ENCODE measurements at places on chromosomes 6 and 20.

DNA sequence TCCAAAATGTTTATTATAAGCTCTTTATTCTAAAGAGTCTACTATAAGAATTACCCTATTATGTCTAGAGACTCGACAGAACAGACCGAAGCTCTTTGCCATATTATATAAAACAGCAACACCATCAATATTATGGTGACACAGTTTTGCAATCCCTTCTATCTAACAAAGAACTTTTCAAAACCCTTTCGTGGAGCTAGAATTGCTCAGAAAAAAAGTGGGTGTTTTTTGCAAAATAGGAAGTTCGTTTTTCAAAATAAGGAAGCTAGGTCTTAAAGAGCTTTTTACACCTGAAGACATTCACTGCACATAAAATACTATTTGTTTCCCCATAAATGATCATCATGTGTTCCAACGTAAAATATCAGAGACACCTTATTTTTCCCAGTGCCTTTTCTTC is 240.0 kb downstream of the FOXC1 start:
- DNase-seq, result no peak

- DNase-seq, result no peak
These were observed 91.3 kb downstream of the SHLD1 start for GRCh38 chr20:5841522-5841921.

DNA sequence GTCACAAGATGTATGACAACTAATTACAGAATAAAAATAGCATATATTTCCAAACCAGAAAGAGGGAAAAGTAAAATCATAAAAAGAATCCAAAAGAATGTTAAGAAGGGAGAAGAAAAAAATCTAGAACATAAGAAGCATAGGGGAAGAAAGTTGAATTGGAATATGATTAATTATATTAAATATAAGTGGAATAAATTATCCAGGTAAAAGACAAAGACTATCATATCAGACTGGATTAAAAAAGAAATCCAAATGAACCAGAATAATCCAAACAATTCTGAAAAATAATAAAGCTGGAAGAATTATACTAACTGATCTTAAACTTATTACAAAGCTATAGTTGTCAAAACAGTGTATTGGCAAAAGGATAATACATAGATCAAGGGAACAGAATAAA is 23.6 kb downstream of the CSNK2A1 start:
- DNase-seq, result no peak

DNA sequence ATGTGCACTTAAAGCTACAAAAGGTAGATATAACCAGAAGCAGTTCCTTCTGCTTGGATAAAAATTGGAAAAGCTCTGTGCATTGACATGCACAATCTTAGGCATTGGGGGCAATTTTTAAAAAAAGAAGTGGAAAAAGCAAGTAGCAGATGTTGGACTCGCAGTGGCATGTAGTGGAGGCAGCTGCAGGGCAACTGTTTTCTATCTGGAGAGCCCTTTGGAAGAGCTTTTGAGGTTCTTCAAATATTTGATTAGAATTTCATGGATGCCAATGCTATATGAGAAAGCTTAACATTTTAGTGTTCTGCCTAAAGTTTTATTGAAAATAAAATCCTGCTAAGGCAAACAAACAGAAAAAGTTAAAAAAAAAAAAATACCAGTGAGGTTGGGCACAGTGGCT is 388.3 kb upstream of the RNF217 start:
- no peak for DNase-seq

DNA sequence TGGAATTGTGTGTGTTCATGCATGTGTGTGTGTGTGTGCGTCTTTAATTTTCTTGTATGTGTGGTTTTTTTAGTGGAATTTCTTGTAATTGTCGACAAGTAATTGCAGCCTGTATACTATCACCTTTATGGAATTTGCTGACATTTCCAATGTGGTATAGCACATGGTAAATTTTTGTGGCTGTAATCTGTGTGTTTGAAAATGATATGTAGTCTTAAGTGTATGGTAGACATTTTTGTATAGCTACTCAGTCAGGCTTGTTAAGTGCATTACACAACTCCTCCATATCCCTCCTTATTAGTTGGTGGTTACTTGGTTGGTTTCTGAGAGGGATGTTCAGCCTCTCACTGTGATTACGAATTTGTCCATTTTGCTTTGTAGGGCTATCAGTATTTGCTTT is 384.5 kb upstream of the HSF2 start:
- DNase-seq, result peak; percentile 79

DNA sequence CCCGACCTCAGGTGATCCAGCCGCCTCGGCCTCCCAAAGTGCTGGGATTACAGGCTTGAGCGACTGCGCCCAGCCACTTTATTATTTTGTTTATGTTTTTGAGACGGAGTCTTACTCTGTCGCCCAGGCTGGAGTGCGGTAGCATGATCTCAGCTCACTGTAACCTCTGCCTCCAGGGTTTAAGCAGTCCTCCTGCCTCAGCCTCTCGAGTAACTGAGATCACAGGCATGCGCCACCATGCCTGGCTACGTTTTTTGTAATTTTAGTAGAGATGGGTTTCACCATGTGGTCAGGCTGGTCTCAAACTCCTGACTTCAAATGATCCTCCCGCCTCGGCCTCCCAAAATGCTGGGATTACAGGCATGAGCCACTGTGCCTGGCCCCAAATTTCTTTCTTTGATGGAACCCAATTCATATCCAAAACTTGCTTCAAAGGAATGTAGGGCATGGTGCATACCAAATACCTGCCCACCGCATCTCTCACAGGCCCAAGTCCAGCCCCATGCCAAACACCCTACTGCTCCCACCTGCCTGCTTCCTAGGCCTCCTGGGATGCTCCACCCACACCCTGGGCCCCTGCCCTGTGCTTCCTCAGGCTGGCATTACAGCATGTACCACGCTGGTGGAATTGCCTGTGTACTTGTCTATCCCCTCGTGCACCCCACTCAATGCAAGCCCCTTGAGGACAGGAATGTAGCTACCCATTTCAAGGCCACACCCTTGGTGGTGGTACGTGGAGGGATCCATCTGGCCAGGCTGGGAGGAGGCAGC is 4.9 kb upstream of the HMGA1 start:
- no peak for DNase-seq

DNA sequence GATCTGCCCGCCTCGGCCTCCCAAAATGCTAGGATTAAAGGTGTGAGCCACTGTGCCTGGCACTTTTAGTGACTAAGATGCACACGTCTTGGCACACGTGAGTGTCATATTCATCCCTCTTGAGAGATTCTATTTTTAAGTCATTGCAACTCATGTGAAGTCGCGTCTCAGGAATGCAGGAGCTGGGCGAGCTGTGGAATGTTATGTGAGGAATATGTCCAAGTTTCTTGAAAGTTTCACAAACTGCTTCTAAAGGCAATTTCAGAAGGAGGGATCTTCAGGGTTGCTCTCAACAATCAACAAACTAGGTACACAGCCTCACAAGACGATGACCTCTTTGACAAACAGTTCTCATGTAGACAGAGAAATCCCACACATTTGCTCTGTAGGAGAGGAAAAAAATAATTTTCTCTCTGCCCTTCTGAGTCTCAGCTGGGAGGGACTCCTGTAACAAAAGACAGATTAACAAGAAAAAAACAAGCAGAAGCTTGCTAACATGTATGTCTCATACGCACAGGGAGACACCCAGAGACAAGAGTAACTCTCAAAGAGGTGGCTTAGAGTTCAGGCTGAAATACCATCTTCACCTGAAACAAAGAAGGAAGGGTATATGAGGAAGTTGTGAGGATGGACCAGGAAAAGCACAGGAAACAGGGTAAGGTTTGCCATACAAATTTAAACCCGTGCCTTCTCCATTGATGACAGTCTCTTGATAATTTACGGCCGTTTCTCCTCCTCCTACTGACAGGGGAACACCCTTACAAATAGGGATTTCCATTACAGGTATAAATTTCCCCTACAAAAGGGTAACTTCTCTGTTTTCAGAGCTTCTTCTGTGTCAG is 45.3 kb upstream of the FAM50B start:
- peak; percentile 98 for DNase-seq

All from foreskin keratinocyte (primary cell).